WTC11 (cell line): ENCODE measurements at places on chromosomes 4 and X. TPM values are rescaled to one million over a fixed set of nuclear protein-coding genes. Genes with fewer than 3 reads are reported as not detected.

GRCh38 chr4:121690001-121690400 is 6.8 kb downstream of the ANXA5 start:
- H3K4me3 ChIP-seq = no peak overlapping the region
- H3K4me1 ChIP-seq = peaks cover 15% of the 10 kb centered on the region
- H3K27me3 ChIP-seq = no peaks in the 10 kb centered on the region
- no peak for DNase-seq
- H3K27ac ChIP-seq = no peak overlapping the region
- peaks cover 22% of the 10 kb centered on the region for H3K36me3 ChIP-seq

FAAH2 gene
- total RNA-seq = 5.0 to 6.6 TPM (median 6.5 TPM) in 3 replicates

NR0B1 gene
- 0.09 to 0.20 TPM in 2 of 3 replicates, not detected in the other for total RNA-seq

MAGEC2 gene
- total RNA-seq = 0.09 TPM in 2 of 3 replicates, not detected in the other

PHEX gene
- total RNA-seq = 0.02 to 0.04 TPM (median 0.02 TPM) in 3 replicates

IL9R gene
- 1.3 to 2.0 TPM (median 1.9 TPM) in 3 replicates for total RNA-seq

MAGEC3 gene
- total RNA-seq = not detected in 3 replicates

SMIM10 gene
- 1.3 to 1.8 TPM (median 1.5 TPM) in 3 replicates for total RNA-seq
